ENCODE measurements at places on chromosomes 6 and 20. TPM values are rescaled to one million over a fixed set of nuclear protein-coding genes. Genes with fewer than 3 reads are reported as not detected.

Gene FYN
- total RNA-seq = 53.7 TPM

Gene C6orf15
- not detected for total RNA-seq

Gene MYB
- not detected for total RNA-seq

Gene PRSS35
- total RNA-seq = not detected

Gene NRSN1
- total RNA-seq = not detected

Gene DSN1
- total RNA-seq = 7.8 TPM

DNA sequence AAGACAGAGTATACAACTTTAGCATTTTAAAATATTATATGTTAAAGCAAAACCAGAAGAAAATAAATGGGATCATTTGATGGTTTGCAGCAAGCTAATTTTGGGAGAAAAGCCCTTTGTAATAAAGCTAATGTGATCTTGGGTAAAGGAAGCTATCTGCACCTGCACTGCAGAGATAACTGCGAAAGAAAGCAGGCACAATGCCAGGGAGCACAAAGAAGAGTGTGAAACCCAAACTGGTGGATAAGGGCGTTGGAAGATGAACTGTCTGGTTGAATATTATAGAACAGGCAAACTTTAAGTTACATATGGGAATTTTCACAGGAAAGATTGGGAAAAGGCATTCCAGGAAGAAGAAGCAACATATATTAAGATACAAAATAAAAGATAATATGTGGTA, 179.2 kb upstream of the KHDRBS2 start:
- DNase-seq = no peak

- DNase-seq = no peak
Observed at GRCh38 chr20:24968278-24968800, 19.3 kb downstream of the CST7 start.

- DNase-seq = peak; percentile 65
Observed at GRCh38 chr6:115323001-115323400, 737.7 kb downstream of the FRK start.

GRCh38 chr6:119220452-119220851, 129.1 kb downstream of the MAN1A1 start:
- no peak for DNase-seq

DNA sequence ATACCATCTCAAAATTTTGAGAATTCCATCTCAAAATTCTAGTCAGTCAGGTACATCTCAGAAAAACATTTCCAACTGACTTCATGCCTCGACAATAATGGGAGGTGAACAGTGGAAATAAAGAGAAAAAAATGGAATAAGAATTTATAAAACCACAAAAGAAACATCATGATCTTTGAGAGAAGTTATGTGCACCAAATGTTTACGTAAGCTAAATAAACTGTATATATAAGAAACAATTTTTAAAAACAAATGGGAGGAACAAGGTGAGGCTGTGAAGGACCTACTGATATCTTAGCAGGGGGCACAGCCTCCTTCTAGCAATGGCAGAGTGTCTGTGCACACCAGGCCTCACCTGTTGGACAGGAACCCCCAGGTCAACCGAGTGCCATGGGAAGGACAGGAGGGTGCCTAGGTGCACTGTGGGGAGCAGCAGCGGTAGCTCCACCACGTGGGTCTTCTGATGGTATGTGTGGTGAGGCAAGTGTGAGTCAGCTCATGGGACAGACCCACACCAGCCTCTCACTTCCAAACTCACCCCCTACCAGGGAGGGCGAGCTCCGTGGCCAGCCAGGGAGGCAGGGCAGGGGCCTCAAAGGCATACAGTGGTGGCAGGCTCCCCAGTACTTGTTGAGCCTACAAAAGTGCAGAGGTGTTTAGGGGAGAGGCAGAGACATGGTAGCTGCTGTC, 23.2 kb downstream of the DIDO1 start:
- no peak for DNase-seq

DNA sequence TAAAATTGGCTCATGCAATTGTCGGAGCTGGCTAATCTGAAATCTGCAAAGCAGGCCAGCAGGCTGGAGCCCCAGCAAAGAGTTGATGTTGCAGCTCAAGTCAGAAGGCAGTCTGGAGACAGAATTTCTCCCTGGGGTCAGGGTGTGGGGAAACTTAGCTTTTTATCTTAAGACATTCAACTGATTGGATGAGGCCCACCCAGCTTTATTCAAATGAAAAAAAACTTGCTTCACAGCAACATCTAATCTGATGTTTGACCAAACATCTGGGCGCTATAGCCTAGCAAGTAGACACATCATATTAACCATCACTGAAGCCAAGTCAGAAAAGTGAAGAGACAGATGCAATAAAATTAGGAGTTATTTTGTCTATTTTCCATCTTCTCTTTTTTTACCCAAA, 108.8 kb upstream of the CCDC28A start:
- no peak for DNase-seq

Measured in MCF 10A (cell line).